Central memory CD4-positive, alpha-beta T cell (primary cell): ENCODE measurements at places on chromosomes 2 and 18.

DNA sequence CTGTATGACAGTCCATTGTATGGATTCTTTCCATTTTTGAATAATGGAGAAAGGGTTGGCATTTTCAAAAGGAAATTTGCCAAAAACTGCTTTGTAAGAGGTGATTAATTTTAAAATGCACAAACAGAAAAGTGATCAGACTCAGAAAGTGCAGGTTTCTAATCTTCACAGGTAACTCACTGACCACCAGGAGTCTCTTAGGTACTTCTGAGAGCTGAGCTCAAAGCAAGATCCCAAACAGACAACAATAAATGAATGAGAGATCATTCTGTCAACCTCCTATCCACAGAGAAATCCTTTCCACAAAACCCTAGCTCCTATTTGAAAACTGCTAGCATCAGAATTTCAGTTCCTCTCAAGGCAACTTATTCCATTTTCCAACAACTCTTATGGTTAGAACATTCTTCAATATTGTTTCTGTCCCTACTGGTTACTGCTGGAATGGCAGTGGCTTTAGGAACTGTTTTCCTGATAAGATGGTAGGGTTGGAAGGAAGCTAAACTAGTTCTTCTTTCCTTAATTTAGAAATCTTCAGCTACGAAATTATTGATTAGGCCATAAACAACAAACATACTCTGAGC is 20.6 kb upstream of the HAAO start:
- DNase-seq = no peak

DNA sequence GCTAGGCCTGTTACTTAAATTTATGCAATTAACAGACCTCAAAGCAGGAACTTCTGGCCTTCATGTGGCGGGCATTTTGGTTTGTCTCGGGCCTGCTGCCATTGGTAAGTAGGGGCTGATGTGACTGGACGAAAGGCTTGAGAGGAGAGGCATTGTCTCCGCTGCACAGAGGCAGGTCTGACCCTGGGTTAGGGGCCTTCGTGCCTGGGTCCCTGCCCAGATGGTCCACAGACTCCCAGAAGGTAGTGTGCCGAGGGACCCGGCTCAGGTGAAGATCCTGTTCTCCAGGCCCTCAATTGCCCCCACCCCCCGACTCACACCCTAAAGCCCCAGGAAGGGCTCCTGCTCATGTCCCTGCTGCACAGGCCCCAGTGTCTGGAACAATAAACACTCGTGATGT is 764.9 kb downstream of the TMEM182 start:
- no peak for DNase-seq

GRCh38 chr2:230879271-230879882 is 14.6 kb downstream of the ITM2C start:
- DNase-seq = no peak

DNA sequence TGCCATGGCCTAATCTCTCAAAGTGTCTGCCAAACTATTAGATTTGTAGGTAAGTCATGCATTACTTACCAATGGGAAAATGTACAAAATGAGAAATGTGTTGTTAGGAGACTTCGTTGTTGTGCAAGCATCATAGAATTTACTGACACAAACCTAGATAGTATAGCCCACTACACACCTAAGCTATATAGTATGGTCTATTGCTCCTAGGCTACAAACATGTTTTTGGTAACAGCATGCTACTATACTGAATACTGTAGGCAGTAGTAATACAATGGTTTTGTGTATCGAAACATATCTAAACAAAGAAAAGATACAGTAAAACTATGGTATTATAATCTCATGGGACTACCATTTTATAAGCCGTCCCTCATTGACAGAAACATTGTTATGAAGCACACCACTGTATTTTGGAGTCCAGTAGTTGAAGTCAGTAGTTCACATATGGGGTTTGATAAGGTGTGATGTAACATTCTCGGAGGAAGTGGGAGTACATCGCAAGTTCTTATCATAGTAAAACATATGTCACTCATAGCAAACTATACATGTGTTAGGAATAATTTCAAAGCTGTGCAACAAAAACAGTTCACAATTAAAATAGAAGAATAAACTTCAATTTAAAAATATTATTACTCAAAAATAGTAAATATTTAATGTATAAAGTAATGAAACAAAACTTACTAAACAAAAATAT is 12.0 kb upstream of the GTF2A1L start:
- DNase-seq = no peak

- DNase-seq = no peak
Observed at GRCh38 chr2:225295102-225295501, 104.4 kb upstream of the NYAP2 start.

- DNase-seq = no peak
Observed at GRCh38 chr2:28172114-28172898, 220.4 kb upstream of the FOSL2 start.

GRCh38 chr2:43268066-43268953 is 41.9 kb upstream of the ZFP36L2 start:
- DNase-seq = no peak

GRCh38 chr2:19631871-19632270 is 269.9 kb downstream of the TTC32 start:
- DNase-seq = no peak

DNA sequence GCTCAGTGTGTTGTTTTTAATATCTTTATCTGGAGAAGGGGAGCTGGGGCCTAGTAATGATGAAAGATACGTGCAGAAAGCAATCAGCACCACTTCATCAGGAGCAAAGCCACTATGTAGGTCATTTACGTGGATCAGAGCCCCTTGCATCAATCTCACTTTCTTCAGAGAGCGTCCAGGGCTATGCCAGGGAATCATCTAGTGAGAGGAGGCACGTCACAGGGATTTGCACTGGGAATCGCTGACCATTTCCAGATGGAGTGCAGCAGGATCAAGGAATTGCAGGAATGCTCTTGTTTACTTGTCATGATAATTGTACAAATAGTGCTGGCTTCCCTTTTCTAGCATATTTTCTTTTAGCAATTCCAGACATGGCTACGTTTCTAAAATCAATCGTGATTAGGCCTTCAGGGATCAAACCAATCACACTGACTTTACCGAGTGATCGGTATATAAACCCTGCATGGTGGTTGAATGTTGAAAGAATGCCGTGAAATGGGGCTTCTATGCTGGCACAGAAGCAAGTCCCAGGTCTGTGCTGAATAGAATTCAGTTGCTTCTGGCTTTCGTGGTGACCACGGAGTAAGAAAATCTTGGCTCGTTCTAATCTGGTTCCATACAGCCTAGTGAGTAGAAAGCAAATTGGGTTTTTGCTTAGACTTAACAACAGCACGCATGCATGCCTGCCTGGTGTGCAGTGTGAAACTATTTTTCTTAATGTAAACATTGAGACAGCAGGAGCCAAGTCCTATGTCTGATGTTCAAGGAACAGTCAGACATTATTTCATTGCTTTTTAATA is 122.8 kb downstream of the TMEM200C start:
- no peak for DNase-seq

DNA sequence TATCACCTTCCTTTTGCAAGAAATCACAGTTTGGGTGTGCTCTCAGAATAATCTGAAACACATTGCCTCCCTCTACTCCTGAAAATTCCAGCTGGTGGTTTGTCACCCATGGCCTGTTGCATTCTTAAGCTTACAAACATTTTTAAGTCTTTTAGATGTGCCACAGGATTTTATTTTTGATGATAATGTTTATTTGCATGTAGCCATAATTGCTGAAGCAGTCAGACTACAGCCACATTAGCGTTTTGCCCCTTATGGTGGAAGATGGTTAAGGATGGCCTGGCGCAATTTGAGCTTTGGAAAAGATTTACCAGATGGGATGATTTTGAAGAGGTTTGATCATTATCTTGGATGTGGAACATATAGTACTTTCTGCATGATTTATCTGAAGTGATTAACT is 439.5 kb downstream of the MEIS1 start:
- DNase-seq = no peak

- no peak for DNase-seq
Observed at GRCh38 chr18:7741640-7742039, 174.5 kb downstream of the PTPRM start.

DNA sequence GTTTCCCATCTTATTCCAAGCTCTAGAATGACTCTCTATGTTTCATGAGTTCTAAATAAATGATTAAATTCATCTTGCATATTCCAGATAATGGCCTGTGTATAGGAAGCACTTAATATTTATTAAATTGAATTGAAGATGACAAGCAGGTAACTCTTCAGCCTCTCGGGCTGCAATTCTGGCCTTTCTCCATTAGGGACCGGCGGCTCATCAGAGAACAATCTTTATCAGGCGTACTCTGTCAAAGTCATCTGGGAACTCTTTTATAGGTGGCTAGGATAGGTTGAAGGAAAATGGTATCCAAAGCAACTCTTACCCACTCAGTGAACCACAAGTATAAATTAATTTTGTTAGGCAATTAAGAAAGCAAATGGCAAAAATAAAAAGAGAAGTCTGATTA is 308.5 kb downstream of the NOL4 start:
- DNase-seq = no peak

DNA sequence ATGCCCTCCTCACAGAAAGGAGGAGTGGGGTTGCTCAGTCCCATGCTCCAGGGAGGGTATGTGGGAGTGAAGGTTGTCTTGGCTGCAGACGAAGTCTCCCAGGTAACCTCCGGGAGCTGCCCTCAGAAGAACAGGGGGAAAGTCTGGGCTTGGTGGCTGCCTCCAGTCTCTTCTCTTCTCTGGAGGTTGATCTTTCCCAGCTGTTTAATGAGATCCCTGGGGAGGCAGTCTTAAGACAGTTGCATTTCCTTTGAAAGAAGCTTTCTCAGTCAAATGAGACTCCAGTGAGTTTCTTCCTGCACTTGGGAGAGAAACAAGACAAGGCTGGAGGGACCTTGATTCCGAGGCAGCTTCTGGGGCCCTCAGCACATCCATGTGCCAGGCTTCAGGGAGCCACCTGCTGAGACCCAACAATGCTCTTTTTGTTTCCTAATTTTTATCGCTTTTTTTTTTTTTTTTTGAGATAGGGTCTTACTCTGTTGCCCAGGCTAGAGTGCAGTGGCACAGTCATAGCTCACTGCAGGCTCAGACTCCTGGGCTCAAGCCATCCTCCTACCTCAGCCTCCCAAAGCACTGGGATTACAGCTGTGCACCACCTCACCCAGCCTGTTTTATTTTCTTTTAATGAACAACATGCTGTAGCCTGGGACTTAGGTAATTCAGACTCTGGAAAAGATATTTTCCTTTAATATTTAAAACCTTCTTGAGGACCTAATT is 71.7 kb upstream of the TPO start:
- no peak for DNase-seq

GRCh38 chr2:84942964-84943421 is 28.0 kb upstream of the KCMF1 start:
- DNase-seq = no peak

- peak; percentile 28 for DNase-seq
Observed at GRCh38 chr2:72150157-72150860, 2.6 kb upstream of the CYP26B1 start.

DNA sequence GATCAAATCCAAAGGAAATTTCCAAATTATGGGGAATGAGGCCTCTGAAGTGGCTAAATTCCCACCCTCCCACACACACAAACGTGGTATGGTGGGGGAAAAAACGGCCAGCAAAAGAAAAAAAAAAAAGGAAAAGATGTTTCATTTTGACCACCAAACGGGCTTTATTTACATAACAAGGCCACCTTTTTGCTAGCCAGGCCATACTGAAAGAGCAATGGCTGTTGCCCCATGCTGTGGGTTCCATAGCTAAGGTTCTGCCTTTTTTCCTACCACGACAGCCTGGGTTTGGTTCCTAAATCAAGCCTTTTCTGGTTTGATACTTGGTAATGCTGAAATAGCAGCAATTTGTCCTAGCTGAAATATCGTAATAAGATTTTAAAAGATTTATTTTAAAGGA is 14.0 kb upstream of the IL1B start:
- no peak for DNase-seq

DNA sequence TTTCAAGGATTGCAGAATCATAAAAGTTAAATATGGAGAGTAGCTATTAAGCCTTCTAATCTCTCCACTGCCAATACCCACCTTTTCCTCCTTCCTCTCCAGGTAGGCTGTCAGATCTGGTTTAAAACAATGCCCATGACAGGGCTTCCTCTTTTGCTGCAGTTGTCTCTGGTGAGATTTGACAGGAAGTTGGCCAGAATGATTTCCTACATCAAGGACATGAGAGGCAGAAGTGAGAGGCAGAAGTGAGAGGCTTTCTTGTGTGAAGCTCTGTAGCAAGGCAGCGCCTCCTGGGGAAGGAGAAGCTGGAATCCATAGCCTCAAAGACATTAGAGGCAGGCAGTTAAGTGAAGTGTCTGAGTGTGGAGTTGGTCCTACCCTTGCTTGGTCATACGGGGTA is 385.7 kb downstream of the HRH4 start:
- no peak for DNase-seq

- DNase-seq = no peak
Observed at GRCh38 chr18:64717026-64717425, 568.1 kb upstream of the LINC00305 start.

GRCh38 chr2:210363876-210364275 is 48.9 kb upstream of the MYL1 start:
- no peak for DNase-seq

- DNase-seq = no peak
Observed at GRCh38 chr2:45938649-45939511, 287.4 kb downstream of the PRKCE start.

DNA sequence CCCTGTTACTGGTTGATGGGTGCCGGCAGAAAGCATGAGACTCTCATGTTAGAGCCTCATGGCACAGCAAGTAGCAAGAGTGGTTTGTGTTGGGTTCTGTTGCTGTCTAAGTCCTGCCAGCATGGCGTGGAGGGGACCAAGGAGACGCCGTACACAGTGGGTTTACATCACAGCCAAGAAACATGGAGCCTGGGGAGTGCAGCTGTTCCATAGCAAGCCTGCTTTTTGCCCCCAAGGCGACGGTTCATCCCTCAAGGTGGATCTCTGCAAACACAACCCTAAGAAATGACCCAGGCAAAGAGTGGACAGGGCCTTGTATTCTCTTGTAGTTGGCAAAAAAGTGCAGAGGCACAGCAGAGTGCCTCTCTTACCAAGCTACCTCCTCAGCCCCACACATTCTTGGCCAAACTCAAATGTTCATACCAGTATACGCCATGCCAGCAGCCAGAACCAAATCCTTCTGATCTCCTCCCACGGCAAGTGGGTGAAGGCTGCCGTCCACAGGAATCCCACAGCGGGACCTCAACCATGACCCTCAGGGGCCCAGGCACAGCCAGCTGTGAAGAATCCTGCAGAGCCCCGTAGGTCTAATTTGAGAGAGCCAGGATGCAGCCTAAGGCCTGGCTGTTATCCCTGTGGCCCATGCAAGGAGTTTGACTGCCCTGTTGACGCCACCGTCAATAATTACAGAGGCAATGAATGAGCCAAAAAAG is 19.0 kb downstream of the SNED1 start:
- DNase-seq = no peak

GRCh38 chr2:120885321-120885720 is 149.7 kb downstream of the GLI2 start:
- DNase-seq = no peak

GRCh38 chr2:60294901-60295635 is 258.4 kb downstream of the BCL11A start:
- no peak for DNase-seq
